ENCODE measurements at places on chromosomes 6 and 20.

GRCh38 chr6:130215526-130215925 is 7.2 kb downstream of the SAMD3 start:
- peak; percentile 27 for DNase-seq

DNA sequence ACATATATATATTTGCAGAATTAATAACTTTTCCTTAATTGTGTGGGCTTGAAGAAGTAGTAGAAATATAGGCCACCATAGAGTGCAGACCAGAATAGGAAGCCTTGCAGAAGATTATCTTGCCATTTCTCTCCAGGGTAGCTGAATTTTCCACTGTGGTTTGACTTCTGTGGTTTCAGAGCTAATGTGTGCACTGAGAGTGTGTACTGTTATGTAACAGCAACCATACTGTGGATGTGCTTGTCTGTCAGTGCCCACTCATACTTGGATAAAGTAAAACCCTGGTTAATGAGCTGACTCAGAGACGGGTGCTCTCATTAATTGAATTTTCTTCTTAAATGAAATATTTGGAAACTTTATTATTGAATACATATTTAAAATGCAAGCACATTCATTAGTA is 57.2 kb downstream of the CEP43 start:
- peak; percentile 53 for DNase-seq

- DNase-seq = no peak
These were observed 389.6 kb upstream of the JAG1 start for GRCh38 chr20:11063444-11063843.

- DNase-seq = no peak
These were observed 22.0 kb upstream of the SIRPD start for GRCh38 chr20:1579488-1579887.

GRCh38 chr20:24977336-24977735 is 15.2 kb downstream of the APMAP start:
- DNase-seq = no peak

DNA sequence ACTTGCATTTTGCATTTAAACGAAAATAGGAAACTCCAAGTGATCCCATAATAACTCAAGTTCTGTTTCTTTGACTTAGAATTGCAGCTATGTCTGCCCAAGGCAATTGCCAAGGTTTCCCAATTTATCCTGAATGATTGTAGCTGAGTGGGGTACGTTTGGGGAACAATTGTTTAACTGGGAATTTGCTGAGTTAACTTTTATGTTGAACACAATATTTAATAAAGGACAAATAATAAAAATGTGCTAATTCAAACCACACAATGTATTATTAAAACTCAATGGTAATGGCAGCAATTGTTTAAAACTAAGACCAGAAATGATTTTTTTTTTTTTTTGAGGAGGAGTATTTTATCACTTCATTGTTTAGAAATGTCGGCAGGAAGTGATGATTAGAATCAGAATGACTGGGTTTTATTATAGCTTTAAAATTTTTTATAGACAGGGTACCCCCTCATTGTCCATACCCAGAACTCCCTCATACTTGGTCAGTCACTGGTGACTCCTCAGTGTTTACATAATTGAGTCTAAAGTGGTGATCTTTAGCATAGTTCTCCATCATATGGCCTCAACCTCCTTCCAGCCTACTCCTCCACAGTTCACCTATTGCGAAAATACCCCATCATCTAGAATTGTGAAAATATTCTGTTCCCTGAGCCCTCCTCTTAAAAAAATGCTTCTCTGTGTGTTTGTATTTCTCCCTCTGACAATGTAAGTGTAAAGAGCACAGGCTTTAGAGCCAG is 389.2 kb upstream of the CITED2 start:
- no peak for DNase-seq
